ENCODE measurements at places on chromosomes 7 and 10.

- no peak for DNase-seq
Observed at GRCh38 chr7:98748090-98748489, 121.7 kb downstream of the TMEM130 start.

DNA sequence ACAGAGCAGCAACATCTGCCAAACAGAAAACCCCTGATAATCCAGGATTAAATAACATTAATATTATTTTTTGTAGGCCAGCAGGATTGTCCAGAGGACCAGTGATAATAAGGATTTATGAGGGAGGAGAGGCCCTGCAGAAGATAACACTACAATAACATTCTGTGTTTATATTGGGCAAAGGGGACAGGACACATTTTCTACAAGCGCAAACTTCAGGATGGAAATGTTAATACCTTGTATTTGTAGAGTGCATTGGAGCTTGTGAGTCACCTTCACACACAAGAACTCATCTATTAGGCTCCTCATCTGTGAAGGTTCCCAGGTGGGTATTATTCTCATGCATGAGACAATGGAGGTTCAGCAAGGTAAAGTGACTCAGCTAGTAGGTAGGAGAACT is 51.0 kb downstream of the BAMBI start:
- DNase-seq: no peak

DNA sequence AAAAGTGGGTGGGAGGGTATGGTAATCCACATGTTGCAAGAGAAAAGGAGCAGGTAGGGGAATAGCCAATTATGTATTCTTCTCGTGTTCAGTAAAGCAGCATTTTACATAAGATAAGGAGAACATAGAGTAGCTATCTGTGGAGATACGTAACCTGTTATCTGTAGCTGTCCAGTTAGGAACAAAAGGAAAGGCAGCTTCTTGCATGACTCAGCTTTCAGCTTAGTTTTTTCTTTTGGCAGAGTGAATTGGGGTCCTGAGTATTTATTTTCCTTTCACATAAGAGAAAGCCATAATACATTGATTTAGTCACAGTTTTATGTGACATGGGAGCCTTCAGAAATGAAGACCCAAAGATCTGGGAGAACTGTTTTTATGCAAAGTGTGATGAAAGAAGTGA is 116.7 kb upstream of the IMMP2L start:
- DNase-seq: no peak

DNA sequence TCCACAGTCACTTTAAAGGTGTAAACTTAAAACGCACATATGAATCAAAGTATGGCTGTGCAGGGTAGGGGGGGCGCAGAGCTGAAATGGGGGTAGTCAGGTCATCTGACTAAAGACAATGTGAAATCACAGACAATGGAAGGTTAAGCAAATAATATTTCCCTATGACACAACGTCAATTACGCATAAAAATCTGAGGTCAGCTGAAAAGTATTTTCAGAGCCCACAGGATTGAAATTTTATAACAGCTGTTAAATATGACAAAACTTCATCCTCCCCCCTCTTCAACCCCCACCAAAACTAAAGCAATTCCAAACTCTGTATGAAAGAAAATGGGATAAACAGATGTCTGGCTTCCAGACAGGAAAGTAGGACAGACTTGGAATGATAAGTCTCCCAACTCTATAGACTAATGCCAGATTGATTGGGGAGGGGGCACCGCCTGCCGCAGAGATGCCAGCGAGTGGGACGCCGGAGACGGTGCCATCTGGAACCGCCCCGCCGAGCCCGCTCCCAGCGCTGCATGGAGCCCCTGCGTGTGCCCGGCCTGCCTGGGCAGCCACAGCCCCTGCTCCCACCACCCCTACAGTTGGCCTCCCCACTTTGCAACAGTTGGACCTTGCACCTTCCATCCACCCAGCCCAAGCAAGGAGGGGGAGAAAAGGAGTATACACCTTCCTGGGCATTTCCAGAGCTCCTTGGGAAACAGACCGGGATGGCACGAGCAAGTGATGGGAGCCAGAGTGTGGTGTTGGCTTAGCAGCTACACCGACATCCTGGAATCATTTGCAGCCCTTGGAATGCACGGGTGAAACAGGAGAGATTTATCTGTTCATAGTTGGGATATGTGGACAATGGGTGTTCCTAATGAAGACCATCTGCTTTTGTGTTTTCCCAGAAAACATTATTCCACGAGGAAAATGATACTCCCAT is 10.7 kb downstream of the EBF3 start:
- no peak for DNase-seq

GRCh38 chr7:155222061-155222460 is 75.6 kb upstream of the INSIG1 start:
- DNase-seq: no peak

DNA sequence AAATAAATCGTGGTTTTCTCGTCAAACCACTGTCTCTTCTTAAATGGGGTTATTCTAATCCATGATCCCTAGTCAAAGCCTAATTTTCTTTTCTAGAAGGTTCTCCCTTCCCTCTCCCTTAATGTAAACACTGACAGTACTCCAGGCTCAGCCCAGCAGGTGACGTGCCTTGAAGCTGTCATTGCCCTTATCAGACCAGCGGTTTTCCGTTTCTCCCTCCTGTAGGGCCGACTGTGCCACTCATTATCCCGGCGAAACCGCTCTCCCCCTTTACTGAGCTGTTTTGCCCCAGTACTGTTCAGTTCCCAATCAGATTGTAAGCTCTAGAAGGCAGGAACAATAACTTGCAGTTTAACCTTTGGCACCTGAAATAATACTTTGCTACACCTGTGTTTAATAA is 153.5 kb upstream of the RHEB start:
- no peak for DNase-seq

- DNase-seq: no peak
Observed at GRCh38 chr7:83824214-83824613, 175.3 kb upstream of the SEMA3E start.

- no peak for DNase-seq
Observed at GRCh38 chr7:110027385-110027784, 1063.5 kb upstream of the LRRN3 start.

DNA sequence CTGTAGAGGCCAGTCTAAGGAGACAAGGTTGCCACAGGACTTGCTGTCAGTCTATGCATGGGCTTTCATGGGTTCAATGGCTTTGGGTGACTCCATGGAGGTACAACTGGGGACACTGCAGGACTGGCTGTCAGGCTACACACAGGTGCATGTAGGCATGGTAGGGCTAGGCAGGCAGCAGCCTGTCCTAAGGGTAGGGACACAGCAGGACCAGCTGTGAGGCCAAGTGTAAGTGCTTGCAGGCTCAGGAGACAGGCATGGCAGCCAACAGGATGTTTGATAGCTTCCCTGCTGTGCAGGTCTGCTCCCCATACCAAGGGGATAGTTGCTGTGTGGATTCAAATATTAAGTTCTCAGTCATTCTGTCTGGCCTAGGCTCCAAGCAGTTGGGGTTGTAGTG is 181.0 kb upstream of the NPY start:
- no peak for DNase-seq

DNA sequence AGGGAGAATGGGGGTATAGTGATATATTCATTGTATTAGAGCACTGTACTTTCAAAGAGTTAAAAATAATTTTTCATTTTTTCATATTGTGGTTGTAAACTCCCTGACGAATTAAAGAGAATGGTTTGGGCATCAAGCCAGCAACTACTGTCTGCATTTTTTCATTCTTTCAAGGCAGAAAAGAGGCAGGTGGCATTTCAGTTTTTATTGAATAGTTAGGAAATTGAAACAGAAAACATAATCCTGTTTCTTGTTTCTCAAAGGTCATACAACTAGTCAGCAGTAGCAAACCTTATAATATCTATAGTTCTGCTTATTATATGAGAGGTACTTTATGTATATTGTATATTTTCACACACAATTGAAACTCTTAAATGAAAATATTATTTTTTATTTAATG is 303.9 kb upstream of the KCND2 start:
- DNase-seq: no peak

DNA sequence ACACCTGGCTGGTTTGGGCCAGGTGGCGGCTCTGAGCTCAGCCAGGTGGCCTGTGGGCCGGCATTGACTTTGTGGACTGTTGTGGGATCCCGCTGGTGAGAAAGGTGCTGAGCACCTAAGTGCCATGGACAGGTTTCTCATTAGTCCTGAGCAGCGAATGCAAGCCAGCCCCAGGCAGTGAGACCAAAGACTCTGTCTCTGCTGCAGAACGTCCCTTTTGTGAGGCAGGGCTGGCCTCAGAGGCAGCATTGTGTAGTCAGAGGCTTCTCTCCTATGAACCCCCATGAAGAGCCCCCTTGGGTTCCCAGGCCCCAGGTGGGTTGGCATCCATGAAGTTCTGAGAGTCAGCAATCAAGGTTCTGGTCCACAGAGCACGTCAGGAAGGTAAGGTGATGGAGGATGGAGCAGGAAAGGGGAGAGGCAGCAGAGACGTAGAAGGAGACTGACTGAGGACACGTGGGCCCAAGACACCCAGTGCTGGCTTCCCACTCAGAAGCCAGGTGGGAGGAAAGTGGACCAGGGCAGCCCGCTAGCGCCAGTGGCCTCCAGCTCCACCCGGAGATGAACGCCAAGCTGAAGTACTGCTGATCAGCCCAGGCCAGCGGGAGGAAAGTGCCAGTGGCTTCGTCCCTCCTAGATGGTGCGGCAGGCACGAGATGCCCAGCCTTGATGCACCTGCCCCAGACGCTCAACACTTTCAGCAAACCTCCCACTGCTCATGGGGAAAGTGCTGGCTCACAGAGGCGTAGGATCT is 19.2 kb upstream of the PTPRN2 start:
- DNase-seq: no peak

DNA sequence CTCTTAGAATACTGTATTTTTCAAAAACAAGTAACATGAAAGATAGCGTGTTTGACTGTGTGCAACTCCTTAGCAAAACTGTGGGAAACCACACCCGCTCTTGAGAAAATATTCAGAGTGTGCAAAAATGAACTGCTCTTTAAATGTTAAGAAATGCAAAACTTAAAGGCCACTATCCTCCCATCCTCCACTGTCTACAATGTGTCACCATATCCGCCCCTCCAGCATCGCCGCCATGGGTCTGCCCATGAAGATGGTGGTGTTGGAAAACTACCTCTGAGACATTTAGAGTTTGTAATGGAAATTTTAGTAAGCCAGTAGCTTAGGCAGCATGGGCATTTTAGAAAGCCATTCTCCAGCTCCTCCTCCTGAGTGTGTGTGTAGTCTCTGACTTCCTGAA is 20.1 kb upstream of the NMT2 start:
- DNase-seq: no peak

GRCh38 chr7:16630654-16631053 is 14.9 kb downstream of the ANKMY2 start:
- no peak for DNase-seq

- DNase-seq: no peak
Observed at GRCh38 chr10:20870834-20871233, 26.3 kb downstream of the NEBL start.

GRCh38 chr7:8215648-8216333 is 46.2 kb downstream of the ICA1 start:
- DNase-seq: no peak

GRCh38 chr7:151018421-151019129 is 5.7 kb downstream of the ATG9B start:
- no peak for DNase-seq

DNA sequence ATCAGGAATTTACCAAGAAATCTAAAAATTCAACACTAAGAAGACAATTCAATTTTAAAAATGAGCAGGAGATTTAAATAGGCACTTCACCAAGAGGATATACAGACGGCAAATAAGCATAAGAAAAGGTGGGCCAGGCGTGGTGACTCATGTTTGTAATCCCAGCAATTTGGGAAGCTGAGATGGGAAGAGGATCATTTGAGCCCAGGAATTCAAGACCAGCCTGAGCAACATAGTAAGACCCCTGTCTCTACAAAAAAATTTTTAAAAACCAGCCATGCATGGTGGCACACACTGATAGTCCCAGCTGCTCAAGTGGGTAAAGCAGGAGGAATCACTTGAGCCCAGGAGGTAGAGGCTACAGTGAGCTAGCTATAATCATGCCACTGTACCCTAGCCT is 3.5 kb upstream of the AKR1D1 start:
- no peak for DNase-seq
